CD4-positive, CD25-positive, alpha-beta regulatory T cell (primary cell): ENCODE measurements at places on chromosomes 7 and 10. TPM values are rescaled to one million over a fixed set of nuclear protein-coding genes. Genes with fewer than 3 reads are reported as not detected.

- DNase-seq: no peak
Measured at GRCh38 chr7:108372618-108373017, 83.6 kb downstream of the NRCAM start.

DNA sequence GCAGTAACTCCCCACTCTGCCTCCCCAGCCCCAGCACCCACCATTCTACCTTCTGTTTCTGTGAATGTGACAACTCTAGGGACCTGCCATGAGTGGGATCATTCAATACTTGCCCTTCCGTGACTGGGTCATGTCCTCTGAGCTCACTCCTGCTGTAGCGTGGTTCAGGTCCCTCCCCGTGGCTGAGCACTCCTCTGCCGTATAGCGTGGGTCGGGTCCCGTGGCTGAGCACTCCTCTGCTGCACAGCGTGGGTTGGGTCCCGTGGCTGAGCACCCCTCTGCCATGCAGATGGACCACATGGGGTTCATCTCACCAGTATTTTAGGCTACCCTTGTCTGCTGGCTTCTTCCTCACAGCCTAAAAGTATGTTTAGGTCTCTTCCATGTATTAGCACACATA is 43.0 kb downstream of the INSIG1 start:
- no peak for DNase-seq

- no peak for DNase-seq
Measured at GRCh38 chr7:34567906-34568305, 90.1 kb upstream of the NPSR1 start.

GRCh38 chr7:158469396-158470051 is 118.1 kb downstream of the PTPRN2 start:
- DNase-seq: no peak

GRCh38 chr7:47153576-47153975 is 428.3 kb downstream of the TNS3 start:
- no peak for DNase-seq

- DNase-seq: no peak
Measured at GRCh38 chr10:6011558-6011957, 34.2 kb upstream of the IL15RA start.

- no peak for DNase-seq
Measured at GRCh38 chr10:31341552-31341951, 22.5 kb downstream of the ZEB1 start.

DNA sequence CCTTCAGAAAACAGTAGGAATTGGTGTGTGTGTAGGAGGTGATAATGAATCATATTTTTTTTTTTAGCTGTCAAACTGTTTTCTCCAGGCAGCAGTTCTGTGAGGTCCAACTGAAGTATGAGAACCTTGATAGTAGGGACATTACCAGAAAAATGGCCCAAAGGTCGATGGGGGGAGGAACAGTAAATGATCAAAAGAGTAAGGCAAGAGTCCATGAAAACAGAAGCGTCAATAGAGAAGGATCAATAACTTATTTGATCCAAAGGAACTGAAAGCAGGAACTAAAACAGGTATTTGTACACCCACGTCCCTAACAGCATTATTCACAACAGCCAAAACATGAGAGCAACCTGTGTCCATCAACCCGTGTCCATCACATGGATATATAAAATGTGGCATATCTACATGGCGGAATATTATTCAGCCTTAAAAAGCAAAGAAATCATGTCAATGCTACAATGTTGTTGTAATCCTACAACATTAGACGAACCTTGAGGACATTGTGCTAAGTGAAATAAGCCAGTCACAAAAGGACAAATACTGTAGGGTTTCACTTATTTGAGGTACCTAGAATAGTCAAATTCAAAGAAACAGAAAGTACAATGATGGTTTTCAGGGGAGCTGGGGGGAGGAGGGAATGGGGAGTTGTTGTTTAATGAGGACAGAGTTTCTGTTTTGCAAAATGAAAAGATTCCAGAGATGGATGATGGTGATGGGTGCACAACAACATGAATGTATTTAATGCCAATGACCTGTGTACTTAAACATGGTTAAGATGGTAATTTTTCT is 214.0 kb upstream of the KLF14 start:
- DNase-seq: no peak

- no peak for DNase-seq
Measured at GRCh38 chr7:49229246-49229645, 304.9 kb downstream of the CDC14C start.

DNA sequence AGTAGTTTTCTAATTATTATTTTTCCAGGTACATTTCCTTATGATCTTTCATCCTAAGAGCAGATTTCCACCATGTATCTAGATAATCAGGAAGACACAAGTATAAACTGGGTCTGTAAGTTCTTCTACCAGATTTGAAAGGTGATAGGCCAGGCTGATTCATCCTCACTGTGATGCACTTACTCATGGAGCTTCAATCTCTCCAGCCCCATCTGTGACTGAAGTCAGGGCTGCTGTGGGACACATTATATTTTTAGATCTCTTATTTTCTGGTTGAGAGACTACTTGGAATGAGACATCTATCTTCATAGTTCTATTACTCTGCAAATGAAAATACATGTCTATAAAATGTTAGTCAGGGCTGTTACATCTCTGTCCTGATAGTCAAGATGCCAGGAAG is 85.5 kb upstream of the SLC25A13 start:
- DNase-seq: no peak

HMX3 gene
- total RNA-seq: not detected

IDI2 gene
- total RNA-seq: not detected

C1QL3 gene
- not detected for total RNA-seq
